ENCODE measurements at places on chromosomes 12 and 14. TPM values are rescaled to one million over a fixed set of nuclear protein-coding genes. Genes with fewer than 3 reads are reported as not detected.

Gene GCH1
- 1.8 TPM for total RNA-seq

GRCh38 chr14:55847766-55848165, 267.8 kb downstream of the KTN1 start:
- DNase-seq = peak; percentile 67

Gene FBXW8
- total RNA-seq = 10.3 TPM

- no peak for DNase-seq
Observed at GRCh38 chr12:91819132-91819447, 326.6 kb downstream of the BTG1 start.

DNA sequence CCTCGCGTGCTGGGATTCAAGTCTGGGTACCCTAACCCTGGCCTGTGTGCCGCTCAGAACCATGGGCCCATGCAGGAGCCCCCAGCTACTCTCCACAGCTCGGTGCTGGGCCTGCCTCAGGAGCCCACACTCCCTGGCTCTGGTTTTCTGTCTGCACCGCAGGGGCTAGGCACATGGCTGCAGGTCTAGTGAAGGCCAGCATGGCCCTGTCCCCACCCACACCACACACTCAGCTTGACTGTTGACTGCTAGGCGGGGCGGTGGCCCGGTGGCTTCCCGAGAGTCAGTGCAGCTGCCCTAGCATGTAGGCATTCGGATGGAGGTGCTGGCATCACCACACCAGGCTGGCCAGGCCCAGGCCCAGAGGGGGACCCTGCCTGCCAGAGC, 7.9 kb downstream of the INF2 start:
- no peak for DNase-seq

DNA sequence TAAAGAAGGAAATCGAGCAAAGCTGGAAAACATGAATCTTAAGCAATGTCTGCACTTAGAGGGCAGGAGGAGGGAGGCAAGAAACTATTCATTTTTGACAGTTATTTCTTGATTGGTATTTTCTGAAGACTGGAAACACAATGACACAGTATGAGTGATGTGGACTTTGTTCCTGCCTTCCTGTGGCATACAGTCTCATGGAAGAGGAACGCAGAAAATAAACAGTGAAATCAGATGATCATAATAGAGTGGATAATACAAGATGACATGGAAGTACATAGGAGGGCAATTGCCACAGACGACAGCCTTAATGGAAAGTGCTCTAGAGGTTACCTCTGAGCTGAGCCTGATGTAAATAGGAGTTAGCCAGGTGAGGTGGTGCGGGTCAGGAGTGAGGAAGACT, 140.4 kb upstream of the MAX start:
- no peak for DNase-seq

Gene TAS2R7
- not detected for total RNA-seq

- peak; percentile 95 for DNase-seq
Observed at GRCh38 chr12:93002293-93003054, 73.4 kb upstream of the EEA1 start.

DNA sequence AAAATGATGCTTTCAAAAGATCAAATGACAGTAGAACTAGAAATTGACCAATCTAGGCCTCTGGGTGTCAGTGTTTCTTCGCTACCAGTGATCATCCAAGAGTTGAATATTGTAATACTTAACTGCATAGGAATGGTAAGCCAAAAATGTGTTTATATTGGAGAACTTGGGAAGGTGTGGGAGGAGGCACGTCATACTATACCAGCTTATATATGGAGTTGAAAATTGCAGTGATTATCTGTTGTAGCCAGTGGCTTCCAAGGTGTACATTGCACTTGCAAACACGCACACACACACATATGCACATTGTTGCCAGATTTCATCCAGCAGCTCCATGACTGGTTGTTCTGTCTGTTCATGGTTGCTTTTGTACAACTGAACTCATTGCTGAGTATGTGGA, 36.1 kb downstream of the EID3 start:
- no peak for DNase-seq

Gene RAD9B
- not detected for total RNA-seq

Gene PTGER2
- total RNA-seq = 2.9 TPM
